H9 (cell line): ENCODE measurements at places on chromosomes 13 and 19.

- no peak for DNase-seq
- H3K4me3 ChIP-seq = peak overlapping the region; percentile 38; the same call in 1 of the 3 replicates
- H3K27ac ChIP-seq = no peak overlapping the region
- peaks cover 15% of the 10 kb centered on the region for H3K36me3 ChIP-seq
These were observed 50.3 kb upstream of the ANKRD10 start for GRCh38 chr13:110965038-110965754.

GRCh38 chr13:75702476-75702875, 66.3 kb downstream of the LMO7 start:
- no peaks in the 10 kb centered on the region for H3K4me1 ChIP-seq
- no peak for DNase-seq
- H3K4me3 ChIP-seq = no peak overlapping the region
- H3K27ac ChIP-seq = no peak overlapping the region

- no peaks in the 10 kb centered on the region for H3K36me3 ChIP-seq
- no peak overlapping the region for H3K4me3 ChIP-seq
- H3K27me3 ChIP-seq = peaks cover 3% of the 10 kb centered on the region; the same call in 1 of the 2 replicates
- no peak overlapping the region for H3K27ac ChIP-seq
These were observed 972 bp downstream of the KLK2 start for GRCh38 chr19:50874211-50874610.

DNA sequence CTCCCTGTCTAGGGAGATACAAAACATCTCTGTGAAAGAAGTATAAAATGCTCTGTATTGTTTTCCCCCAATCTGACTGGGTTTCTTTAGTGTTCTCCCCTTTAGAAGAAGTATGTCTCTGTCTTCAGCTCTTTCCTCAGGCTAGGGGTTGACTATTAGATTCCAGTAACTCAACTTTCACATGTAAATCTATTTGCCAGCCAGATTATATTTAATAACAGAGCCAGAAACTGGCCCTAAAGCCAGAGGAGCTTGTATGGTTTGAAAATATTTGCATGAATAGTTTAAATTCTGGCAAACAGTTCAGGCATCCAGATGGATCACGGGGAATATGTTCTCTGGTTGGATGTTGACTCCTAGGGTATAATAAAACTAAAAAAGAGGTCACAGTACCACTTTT, 22.3 kb upstream of the CYSLTR2 start:
- H3K4me3 ChIP-seq = no peak overlapping the region
- H3K36me3 ChIP-seq = peaks cover 4% of the 10 kb centered on the region
- H3K27me3 ChIP-seq = no peaks in the 10 kb centered on the region
- no peak overlapping the region for H3K27ac ChIP-seq
- no peak for DNase-seq
- no peaks in the 10 kb centered on the region for H3K4me1 ChIP-seq

DNA sequence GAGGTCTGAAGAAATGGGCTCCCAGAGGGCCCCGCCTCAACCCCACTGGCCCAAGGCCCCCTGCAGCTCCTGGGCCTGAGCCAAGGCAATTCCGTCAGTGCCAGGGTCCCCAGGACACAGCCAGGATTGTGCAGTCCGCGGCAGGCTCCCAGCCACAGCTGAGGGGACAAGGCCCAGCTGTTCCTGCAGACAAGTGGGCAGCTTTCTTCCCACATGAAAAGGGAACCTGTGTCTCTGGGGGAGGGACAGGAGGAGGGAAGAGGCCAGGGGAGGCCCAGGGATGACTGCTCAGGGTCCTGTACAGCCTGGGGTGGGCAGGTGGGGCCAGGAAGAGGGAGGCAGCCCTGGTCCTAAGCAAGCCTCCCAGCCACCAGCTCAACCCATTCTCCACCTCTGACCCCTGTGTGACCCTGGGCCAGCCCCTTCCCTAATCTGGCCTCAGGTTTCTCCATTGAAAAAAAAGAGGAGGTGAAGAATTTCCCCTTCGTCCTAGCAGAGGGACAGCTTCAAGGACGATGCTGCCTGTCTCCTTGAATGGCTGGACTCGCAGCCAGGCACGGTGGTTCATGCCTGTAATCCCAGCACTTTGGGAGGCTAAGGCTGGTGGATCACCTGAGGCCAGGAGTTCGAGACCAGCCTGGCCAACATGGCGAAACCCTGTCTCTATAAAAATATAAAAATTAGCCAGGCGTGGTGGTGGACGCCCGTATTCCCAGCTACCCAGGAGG, 20.5 kb upstream of the VSTM2B start:
- no peaks in the 10 kb centered on the region for H3K27me3 ChIP-seq
- no peaks in the 10 kb centered on the region for H3K36me3 ChIP-seq
- no peak overlapping the region for H3K4me3 ChIP-seq
- no peaks in the 10 kb centered on the region; the same call in 1 of the 2 replicates for H3K4me1 ChIP-seq
- H3K27ac ChIP-seq = no peak overlapping the region

GRCh38 chr13:35343417-35343816, 133.1 kb downstream of the MAB21L1 start:
- H3K36me3 ChIP-seq = peaks cover 3% of the 10 kb centered on the region; the same call in 1 of the 3 replicates
- H3K4me1 ChIP-seq = no peaks in the 10 kb centered on the region
- H3K27ac ChIP-seq = no peak overlapping the region
- H3K4me3 ChIP-seq = no peak overlapping the region
- no peaks in the 10 kb centered on the region for H3K27me3 ChIP-seq

DNA sequence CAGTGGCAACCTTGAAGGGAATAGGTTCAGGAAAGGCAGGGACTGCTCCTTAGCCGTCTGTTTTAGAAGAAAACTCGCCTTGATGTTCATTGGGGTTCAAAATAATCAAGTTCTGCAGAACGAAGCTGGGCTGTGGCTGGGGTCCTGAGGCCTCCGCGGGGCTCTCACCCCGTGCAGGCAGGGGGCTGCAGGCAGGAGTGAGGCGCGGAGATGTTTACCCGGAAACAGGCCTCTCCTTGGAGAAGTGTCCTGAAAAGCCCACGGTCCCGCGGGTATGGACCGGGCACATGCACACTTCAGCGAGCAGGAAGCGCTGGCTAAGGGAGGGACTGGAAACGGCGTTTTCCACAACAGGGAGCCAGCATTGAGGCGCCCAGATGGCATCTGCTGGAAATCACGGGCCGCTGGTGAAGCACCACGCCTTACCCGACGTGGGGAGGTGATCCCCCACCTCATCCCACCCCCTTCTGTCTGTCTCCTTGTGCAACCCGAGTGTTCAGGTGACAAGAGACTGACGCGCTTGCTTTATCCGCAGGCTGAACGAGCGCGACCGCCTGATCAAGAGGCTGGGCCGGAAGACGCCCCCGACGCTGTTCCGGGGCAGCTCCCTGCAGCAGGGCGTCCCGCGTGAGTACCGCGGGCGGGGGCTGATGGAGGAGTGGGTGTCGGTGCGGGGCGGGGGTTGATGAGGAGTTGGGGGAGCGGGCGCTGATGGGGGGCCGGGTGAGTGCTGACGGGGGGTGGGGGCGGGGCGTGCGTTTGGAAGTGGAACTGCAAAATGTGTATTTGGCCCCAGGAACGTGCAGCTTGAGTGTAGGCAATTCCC, 39.6 kb downstream of the SHISA2 start:
- no peak overlapping the region for H3K4me3 ChIP-seq
- H3K27ac ChIP-seq = no peak overlapping the region
- no peaks in the 10 kb centered on the region for H3K4me1 ChIP-seq
- H3K36me3 ChIP-seq = no peaks in the 10 kb centered on the region

DNA sequence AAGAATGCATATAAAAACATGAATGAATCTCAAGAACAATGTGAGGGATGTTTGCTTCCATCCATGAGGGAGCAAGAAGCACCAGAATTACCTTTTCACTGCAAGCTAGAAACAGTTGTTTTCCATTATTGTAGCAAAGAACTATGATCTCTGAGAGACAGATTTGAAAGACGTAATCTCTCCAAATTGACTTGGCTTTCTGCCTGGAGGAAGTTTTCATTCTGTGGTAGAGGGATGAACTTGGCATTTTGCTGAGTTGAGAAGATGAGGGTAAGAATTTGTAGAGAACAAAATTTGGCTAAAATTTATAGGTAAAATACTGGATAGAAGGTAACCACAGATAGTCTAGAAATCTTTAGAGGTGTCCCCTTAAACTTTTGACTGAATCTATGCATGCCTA, 496.8 kb downstream of the TDRD3 start:
- DNase-seq = no peak
- no peaks in the 10 kb centered on the region for H3K27me3 ChIP-seq
- no peaks in the 10 kb centered on the region; the same call in 2 of the 3 replicates for H3K36me3 ChIP-seq
- H3K27ac ChIP-seq = no peak overlapping the region
- no peak overlapping the region for H3K4me3 ChIP-seq

GRCh38 chr13:21529146-21529893, 70.2 kb upstream of the ZDHHC20 start:
- peaks cover 3% of the 10 kb centered on the region; the same call in 1 of the 2 replicates for H3K36me3 ChIP-seq
- DNase-seq = no peak
- no peak overlapping the region for H3K4me3 ChIP-seq
- H3K4me1 ChIP-seq = no peaks in the 10 kb centered on the region

DNA sequence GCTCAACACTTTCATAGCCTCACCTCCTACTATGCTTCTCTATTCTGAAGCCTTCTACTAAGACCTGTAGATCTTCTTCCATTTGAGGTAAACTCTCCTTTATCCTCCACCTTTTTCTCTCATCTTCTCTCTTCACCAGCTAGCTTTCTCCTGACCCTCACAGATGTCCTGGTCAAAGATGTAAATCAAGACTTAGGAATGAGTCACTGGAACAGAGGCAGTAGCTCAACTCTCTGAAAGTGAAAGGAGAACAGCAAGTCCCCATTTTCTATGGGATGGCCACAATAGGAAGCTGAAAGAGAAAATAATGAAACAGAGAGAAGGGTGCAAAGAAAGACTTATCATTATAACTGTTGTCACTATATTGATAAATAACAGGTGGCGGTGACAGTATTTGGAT, 86.1 kb upstream of the DOCK9 start:
- H3K27me3 ChIP-seq = no peaks in the 10 kb centered on the region
- H3K4me3 ChIP-seq = no peak overlapping the region
- no peak for DNase-seq
- H3K4me1 ChIP-seq = no peaks in the 10 kb centered on the region; the same call in 1 of the 2 replicates
- H3K36me3 ChIP-seq = no peaks in the 10 kb centered on the region
- H3K27ac ChIP-seq = no peak overlapping the region

- no peaks in the 10 kb centered on the region for H3K27me3 ChIP-seq
- no peak overlapping the region for H3K27ac ChIP-seq
- peak overlapping the region; percentile 95 for H3K4me3 ChIP-seq
- H3K36me3 ChIP-seq = peaks cover 10% of the 10 kb centered on the region
- no peaks in the 10 kb centered on the region for H3K4me1 ChIP-seq
- no peak for DNase-seq
These were observed 622 bp downstream of the DNM2 start for GRCh38 chr19:10718205-10719196.

- DNase-seq = no peak
- H3K36me3 ChIP-seq = no peaks in the 10 kb centered on the region
- peak overlapping the region; percentile 82; the same call in 2 of the 3 replicates for H3K4me3 ChIP-seq
These were observed 94.3 kb downstream of the INSR start for GRCh38 chr19:7199613-7200533.

GRCh38 chr13:92717857-92718256, 508.8 kb upstream of the GPC6 start:
- no peak overlapping the region for H3K4me3 ChIP-seq
- no peaks in the 10 kb centered on the region for H3K36me3 ChIP-seq
- no peaks in the 10 kb centered on the region for H3K4me1 ChIP-seq

GRCh38 chr13:79525064-79525857, 44.3 kb downstream of the NDFIP2 start:
- no peak overlapping the region for H3K4me3 ChIP-seq
- no peaks in the 10 kb centered on the region for H3K36me3 ChIP-seq
- H3K27ac ChIP-seq = no peak overlapping the region
- no peaks in the 10 kb centered on the region; the same call in 1 of the 2 replicates for H3K4me1 ChIP-seq
- DNase-seq = no peak
- H3K27me3 ChIP-seq = no peaks in the 10 kb centered on the region

- H3K36me3 ChIP-seq = peaks cover 31% of the 10 kb centered on the region
- H3K4me3 ChIP-seq = no peak overlapping the region
- DNase-seq = no peak
- H3K27ac ChIP-seq = no peak overlapping the region
These were observed 5.5 kb upstream of the KCTD4 start for GRCh38 chr13:45206340-45206739.

GRCh38 chr19:6533746-6534418, 3.1 kb downstream of the TNFSF9 start:
- H3K36me3 ChIP-seq = peaks cover 12% of the 10 kb centered on the region
- peak overlapping the region; percentile 53 for H3K4me3 ChIP-seq
- H3K4me1 ChIP-seq = peaks cover 4% of the 10 kb centered on the region; the same call in 1 of the 2 replicates
- no peak overlapping the region for H3K27ac ChIP-seq
- DNase-seq = peak; percentile 61

DNA sequence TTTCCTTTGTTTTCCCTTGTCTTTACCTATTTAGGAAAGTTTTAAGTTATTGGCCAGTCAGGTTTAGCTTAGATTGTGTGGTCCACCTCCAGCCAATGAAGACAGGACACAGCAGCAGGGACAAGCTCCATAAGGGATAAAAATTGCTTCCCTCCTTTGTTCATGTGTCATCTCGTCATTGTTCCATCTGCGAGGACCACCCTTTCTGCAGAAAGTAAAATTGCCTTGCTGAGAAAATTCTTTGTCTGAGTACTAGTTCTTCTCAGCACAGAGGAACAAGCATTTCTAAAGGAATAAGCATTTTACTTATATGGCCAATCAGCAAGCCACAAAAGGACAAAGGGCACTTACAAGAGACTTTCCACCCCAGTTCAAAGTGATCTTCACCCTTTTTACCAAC, 11.4 kb downstream of the ZNF560 start:
- no peak overlapping the region for H3K4me3 ChIP-seq
- H3K4me1 ChIP-seq = no peaks in the 10 kb centered on the region
- no peaks in the 10 kb centered on the region for H3K27me3 ChIP-seq
- no peak overlapping the region for H3K27ac ChIP-seq
- no peak for DNase-seq

GRCh38 chr13:87982400-87982799, 311.2 kb downstream of the SLITRK5 start:
- no peaks in the 10 kb centered on the region; the same call in 2 of the 3 replicates for H3K36me3 ChIP-seq
- H3K4me3 ChIP-seq = no peak overlapping the region
- no peaks in the 10 kb centered on the region for H3K27me3 ChIP-seq
- no peaks in the 10 kb centered on the region for H3K4me1 ChIP-seq
- no peak overlapping the region for H3K27ac ChIP-seq
- no peak for DNase-seq

GRCh38 chr19:43606569-43607229, 5.2 kb upstream of the SRRM5 start:
- H3K4me3 ChIP-seq = no peak overlapping the region
- no peaks in the 10 kb centered on the region for H3K4me1 ChIP-seq
- peaks cover 16% of the 10 kb centered on the region for H3K36me3 ChIP-seq
- H3K27ac ChIP-seq = no peak overlapping the region
- H3K27me3 ChIP-seq = no peaks in the 10 kb centered on the region

- no peaks in the 10 kb centered on the region for H3K36me3 ChIP-seq
- no peak overlapping the region for H3K27ac ChIP-seq
- H3K4me1 ChIP-seq = peaks cover 3% of the 10 kb centered on the region
- H3K27me3 ChIP-seq = no peaks in the 10 kb centered on the region
These were observed 102.4 kb upstream of the FRY start for GRCh38 chr13:31929031-31929770.

- H3K4me1 ChIP-seq = no peaks in the 10 kb centered on the region
- H3K36me3 ChIP-seq = peaks cover 28% of the 10 kb centered on the region
These were observed 7.0 kb upstream of the ZNF554 start for GRCh38 chr19:2812414-2813234.

- H3K4me3 ChIP-seq = no peak overlapping the region
- H3K4me1 ChIP-seq = no peaks in the 10 kb centered on the region
- H3K27ac ChIP-seq = no peak overlapping the region
- peaks cover 11% of the 10 kb centered on the region for H3K36me3 ChIP-seq
These were observed 268.2 kb upstream of the MAB21L1 start for GRCh38 chr13:35744566-35745178.
